Cardiac septum (tissue), 1 donor: ENCODE measurements at places on chromosomes 6 and 20.

DNA sequence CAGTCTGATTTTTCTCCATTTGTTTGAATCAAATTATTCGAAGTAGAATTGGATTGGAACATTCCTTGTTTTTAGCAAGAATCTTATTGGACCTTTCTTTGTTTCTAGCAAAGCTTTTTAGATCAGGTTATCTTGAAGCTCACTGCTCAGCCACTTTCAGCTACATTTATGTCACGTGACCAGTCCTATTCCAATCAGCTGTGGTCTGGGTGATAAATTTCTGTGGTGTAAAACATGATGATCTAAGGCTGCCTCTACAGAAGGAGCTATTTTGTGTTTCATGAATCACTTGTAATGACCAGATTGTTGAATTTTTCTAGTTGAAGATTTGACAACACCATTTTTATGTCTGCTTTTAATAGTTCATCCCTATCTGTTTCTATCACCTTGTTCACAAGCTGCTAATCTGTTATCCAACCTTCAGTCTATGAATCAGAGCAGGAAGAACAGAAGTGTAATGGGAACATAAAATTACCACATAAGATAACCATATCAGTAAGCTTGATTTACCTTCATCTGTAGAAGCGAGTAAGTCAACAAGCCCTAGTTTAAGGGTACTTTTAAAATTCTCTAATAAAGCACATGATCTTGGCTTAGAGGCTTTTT lies 101.0 kb upstream of the MAP3K7 start:
- DNase-seq: no peak

DNA sequence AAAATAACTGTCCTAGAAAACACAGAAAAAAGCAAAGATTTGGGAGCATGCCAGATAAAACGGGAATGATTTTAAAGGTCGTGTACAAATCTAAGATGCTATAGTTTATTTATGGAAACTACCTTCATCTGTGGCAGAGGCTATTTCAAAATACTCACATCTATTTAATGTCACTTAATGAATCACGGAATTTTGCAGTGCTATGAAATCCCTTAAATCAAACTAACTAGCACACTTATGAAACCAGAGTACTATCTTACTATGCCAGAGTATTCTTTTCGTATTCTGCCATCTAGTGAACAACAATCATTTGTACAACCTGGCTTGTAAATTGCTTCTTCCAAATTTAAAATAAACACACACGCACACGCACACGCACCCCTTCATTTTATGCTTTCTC lies 77.9 kb upstream of the BMP5 start:
- DNase-seq: no peak

GRCh38 chr20:46085179-46085851 lies 4.4 kb downstream of the NCOA5 start:
- DNase-seq: no peak

GRCh38 chr20:34345402-34345736 lies 17.7 kb upstream of the ITCH start:
- no peak for DNase-seq

DNA sequence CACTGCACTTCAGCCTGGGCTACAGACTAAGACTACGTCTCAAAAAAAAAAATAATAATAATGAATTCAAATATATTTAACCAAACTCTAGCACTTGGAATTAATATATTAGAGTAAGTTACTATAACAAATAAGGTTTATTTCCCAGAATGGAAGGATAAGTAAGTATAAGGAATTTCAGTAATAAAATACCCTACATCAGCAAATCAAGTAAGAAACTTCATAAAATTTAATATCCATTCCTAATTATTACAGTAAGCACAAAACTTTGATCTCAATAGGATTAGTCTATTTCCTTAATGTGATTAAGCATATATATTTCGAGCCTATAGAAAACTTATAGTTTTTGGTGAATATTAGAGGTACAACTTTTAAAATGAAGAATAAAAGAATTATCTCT lies 36.7 kb upstream of the SDHAF4 start:
- no peak for DNase-seq

DNA sequence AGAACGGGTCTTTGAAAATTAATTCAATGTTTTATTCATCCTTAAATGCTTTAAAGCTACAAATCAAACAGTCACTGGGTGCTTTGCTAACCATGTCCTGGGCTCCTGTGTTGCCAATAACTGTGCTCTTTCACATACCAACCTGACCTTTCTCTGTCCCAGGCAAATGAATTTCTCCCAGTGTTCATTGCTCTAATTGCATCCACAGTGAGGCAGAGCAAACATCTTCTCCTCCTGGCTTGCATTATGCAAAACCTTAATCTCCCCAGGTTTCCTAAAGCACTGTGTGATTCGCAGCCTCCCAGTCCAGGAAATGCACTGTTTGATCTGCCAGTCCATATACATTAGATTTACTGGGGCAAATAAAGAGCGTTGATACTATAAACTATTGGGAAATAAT lies 219.0 kb downstream of the PREX1 start:
- DNase-seq: no peak
